ENCODE measurements at places on chromosomes 7 and 10.
A peak's percentile ranks its signal among the peaks of the same experiment; 100 is the strongest.

DNA sequence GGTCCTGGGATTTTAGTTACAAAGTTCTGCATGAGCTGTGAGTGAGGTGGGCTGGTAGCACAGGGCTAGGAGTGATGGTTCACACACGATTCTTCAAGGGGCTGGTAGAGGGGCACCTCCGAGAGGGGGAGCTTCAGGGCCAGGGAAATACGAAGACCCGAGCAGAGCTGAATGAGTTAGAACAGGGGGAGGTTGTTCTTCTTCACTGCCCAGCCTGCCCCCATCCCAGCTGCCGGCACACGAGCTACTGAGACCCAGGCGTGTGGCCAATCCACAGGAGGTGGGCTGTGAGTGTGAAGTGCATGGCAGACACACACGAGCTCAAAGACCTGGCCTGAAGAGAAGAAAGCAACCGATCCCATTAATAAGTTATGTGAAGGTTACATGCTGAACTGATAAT, 256.2 kb upstream of the ZNF32 start:
- DNase-seq = no peak

DNA sequence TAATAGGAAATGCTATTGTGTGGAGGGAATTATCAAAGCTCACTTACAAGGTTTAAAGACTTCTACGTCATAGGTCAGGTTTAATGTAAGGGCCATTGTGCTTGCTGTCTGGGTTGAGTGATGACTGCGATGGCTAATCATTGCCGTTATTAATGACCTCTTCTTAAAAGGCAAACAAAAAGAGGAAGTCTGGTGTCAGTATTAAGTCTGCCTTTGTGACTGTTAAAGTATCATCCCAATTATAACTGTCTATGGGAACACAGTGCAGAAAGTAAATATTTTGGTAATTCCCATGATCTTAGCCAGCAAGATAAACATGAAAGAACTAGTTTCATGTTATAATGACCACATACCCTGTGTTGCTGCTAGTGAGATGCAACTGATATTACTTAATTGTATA, 382.4 kb downstream of the BBS9 start:
- no peak for DNase-seq

GRCh38 chr7:117220836-117221235, 102.0 kb downstream of the WNT2 start:
- no peak for DNase-seq

DNA sequence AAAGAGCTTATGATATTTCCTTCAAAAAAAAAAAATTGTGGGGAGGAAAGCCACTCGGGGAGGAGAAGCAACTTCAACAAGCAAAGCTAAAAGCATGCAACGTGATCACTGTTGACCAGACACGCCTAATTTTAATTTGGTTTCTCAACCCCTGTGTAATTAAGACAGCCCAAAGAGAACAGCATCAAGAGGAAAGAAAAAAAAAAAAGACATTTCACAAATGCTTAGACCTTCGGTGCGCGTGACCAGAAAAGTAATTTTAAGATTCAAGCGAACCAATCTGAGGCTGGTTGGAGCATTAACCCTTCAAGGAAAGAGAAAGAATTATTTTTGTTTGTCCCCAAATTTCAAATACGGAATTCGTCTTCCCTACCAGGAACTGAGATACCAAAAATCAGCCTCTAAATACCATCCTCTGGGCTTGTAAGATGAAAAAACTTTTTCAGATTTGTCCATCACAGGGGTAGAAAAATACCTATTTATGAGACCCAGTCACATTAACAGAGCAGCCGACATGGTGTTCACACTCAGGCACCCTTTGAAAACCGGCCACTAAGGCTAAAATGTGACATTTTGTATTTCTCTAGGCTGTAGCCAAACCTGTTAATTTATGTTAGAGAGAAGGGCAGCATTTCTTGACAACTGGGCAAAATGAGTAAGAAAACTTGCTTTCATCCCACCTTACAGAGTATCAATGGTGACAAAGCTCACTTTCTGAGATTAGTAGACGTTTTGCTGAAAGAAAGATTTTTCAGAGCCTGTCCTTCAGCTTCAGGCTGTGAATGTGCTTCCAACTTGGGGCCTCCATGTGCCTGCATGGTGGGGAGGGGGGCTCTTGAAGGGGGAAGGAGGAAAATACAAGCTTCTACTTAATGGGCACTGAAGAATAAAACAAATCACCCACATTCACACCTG, 179.9 kb upstream of the KLF14 start:
- DNase-seq = no peak

- DNase-seq = no peak
These were observed 9.8 kb downstream of the AGBL3 start for GRCh38 chr7:134996097-134996550.

DNA sequence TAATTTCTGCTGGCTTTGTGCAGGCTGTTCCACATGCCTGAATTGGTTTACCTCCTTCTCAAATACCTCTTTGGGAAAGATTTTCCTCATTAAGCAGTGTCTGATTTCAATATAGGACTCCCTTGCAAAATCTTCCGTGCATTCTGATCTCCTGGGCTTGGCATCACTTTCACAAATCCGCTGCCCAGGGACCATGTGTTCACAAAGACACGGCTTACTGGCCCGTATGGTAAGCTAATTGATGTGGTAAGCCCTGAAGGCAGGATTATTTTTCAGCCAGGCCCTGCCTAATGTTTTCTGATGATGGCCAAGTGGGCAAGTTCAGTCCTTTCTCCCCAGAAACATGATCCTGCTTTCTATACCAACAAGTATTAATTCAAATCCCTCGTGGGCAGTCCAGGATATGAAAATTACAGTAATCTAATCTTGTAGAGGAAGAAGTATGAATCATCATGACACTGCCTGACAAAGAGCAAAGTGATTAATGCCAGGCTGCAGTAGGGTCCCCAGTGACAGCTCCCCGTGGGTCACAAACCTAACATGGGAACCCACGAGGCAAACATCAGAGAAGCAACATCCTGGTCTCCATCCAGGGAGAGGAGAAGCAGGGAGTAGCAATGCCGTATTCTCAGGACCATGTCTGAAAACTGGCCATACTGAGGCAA, 11.6 kb upstream of the SVIL start:
- DNase-seq = peak; percentile 1

DNA sequence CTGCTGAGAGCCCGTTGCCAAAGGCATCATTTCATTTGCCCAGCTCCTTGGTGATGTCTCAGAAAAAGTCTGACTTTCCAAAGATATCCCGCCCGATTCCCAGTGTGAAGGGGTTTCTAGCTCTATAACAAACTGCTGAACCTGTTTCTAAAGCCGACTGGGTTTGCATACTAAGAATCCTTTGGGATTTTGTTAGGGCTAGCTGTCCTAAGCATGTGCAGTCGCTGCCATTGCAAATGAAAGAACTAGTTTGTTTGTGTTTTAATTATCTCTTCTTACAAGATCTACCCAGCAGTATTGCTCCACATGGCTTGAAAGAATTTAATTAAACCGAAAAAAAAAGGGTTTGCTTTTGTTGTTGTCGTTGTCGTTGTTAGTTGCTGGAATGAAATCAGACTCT, 476.6 kb downstream of the GATA3 start:
- no peak for DNase-seq

GRCh38 chr7:82348251-82348650, 95.3 kb downstream of the CACNA2D1 start:
- no peak for DNase-seq

DNA sequence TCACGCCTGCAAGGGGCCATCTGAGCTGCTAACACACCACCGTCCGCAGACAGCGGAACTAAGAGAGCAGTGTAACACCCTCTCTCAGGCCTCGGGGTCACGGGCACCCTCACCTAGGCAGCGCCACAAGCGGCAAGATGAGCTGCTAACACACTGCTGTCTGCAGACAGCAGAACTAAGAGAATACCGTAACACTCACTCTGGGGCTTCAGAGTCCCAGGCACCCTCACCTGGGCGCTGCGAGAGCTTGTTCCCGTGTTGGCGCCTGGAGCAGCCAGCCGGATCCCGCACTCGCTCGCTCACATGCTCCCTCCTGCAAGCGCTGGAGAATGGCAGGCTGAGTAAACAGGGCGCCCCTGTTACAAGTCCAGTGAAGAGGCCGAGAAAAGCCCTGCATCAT, 160.2 kb downstream of the SRPK2 start:
- DNase-seq = no peak

DNA sequence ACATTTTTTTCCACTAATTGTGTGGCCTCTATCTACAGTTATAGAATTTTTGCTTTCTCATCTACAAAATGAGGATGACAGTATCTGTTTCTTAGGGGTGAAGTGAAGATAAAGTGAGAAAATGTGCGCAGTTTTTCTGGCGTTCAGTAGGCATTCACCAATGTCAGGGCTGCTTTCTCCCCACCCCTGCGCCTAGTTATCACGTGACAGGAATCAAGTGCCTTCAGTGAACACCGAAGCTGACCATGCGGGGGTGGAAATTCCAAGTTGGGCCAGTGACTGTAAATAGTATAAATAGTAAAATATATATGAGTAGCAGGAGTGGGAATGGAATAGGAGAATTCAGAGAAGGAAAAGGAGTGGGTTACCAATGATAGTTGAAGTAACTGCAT, 77.4 kb downstream of the TAF3 start:
- DNase-seq = no peak

GRCh38 chr10:131744346-131744745, 156.5 kb upstream of the PPP2R2D start:
- DNase-seq = no peak

- no peak for DNase-seq
These were observed 70.1 kb upstream of the CAMK1D start for GRCh38 chr10:12279281-12279680.

DNA sequence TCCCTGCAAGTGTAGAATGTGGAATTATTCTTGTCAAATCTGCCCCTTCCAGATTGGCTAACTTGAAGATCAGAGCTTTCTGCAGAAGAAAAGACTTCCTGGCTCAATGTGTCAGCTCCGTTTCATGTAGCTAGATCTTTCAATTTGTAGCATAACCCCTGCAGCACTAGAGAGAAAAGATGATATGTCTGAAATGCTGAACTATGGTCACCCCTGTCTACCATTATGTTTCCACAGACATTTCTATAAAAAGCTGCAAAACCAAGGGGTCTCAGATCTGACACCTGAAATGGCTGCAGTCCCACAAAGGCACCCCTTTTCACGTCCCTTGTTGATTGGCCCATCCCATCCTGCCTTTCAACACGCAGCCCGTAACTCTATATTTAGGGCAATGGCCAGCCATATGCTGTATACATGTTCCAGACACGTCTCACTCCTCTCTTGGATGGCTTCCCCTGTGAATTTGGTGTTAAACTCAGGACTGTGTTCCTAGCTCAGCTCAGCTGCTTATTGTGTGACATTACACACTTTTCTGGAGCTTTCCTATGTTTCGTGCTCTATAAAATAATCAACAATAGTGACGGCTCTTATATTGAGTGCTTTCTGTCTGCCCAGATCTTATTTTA, 648.6 kb upstream of the CELF2 start:
- DNase-seq = no peak

DNA sequence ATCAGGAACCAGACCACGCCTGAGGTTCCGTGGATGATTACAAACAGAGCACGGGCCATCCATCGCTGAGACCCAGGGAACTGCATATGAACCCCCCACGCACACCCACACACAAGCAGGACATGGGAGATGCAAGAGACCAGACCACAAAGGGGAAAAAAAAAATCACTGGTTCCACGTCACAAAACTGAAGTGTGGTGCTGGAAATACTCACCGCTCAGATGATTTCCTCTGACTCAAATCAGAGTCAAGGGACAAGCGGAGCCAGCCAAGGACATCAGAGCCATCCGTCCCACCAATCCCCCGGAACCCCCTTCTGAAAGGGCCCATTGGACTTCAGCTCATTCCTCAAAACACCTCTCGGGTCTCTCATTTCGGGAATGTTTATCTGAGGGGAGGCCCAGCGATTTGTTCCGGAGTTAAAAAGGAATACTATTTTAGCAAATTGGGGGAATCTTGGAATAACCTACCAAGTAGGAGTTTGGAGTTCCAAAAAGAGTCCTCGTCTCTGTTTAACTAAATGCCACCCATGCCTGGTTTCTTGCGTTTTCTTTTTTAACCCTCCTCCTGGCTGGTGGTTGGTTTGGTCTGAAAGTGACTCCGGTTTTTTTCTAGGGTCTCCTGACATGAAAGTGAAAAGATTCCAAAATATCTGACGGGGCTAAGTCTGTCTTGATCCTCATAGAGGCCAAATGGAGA, 15.0 kb downstream of the SNX8 start:
- no peak for DNase-seq

- DNase-seq = no peak
These were observed 27.5 kb downstream of the ELMO1 start for GRCh38 chr7:37420946-37421695.

DNA sequence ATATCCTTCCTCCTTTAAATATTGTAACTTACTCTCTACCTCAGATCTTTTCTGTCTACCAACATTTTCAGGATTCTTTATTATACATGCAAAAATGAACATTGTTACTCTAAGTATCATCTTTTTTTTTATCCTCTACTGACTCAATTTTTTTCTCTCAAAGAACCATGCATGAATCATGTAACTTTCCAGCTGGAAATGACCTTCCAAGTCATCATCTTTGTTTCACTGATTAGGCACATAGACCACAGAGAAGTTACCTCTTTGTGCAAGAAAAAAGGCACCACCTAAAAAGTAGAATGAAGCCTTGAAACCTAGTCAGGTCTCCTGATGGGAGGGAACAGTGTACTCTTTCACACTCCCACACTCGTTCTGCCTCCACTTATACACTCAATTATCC, 234.9 kb downstream of the HGF start:
- DNase-seq = no peak

- DNase-seq = no peak
These were observed 26.0 kb downstream of the CCM2 start for GRCh38 chr7:45026013-45026412.

DNA sequence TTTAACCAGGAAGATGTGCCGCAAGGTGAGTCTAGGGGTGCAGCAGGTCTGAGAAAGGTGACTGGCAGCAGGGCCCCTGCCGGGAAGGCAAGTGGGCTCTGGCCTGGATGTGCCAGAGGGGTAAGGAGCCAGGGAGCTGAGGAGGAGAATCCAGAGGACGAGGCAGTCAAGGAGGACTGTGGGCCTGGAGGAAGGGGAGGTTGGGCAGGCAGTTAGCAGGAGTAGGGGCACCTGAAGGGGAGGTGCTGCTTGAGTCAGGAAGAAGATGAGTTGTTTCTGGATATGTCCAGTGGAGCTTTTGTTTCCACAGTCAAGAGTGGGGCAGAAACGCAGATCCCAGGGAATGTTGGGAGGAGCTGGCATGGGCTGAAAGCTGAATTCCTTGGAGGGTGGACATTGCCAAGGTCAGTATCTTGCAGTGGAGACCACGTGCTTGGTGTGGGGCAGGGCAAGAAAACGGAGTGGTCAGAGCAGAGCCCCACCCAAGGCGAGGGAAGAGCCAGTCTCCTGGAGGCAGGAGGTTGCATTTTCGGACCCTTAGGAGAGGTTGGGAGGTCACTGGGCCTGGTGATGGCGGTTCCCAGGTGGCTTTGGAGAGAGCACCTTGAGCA, 34.0 kb downstream of the MINDY4 start:
- no peak for DNase-seq

DNA sequence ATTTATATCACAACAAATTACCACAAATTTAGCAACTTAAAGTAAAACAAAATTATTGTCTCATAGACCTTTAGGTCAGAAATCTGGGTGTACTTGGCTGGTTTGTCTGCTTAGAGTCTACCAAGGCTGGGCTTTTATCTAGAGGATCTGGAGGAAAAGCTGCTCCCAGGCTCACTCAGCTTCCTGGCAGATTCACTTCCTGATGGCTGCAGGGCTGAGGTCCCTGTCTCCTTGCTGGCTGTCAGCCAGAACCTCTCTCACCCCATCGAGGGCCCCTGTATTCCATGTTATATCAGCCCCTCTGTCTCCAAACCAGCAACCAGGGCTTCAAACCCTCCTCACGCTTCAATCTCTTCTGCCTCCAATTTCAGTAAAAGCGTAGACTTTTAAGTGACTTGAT, 734.9 kb downstream of the NRG3 start:
- no peak for DNase-seq

Measured in NCI-H2081 treated with DMSO at 0.1 percent for 48 hours (cell line).